Esophagus (tissue), 2 donors: ENCODE measurements at places on chromosomes 3 and 15. TPM values are rescaled to one million over a fixed set of nuclear protein-coding genes. Genes with fewer than 3 reads are reported as not detected.

XIRP1 gene
- polyA plus RNA-seq, result 0.10 TPM

PEX11A gene
- polyA plus RNA-seq, result 4.2 TPM

HCLS1 gene
- 6.2 TPM for polyA plus RNA-seq

GOLGA8K gene
- 0.08 TPM for polyA plus RNA-seq

CEP70 gene
- polyA plus RNA-seq, result 7.2 TPM

SLC28A2 gene
- polyA plus RNA-seq, result not detected

COL6A5 gene
- polyA plus RNA-seq, result 0.04 TPM

CASR gene
- polyA plus RNA-seq, result not detected

SLC38A3 gene
- 0.08 TPM for polyA plus RNA-seq

LRRK1 gene
- 7.0 TPM for polyA plus RNA-seq

HRH1 gene
- 2.2 TPM for polyA plus RNA-seq

CCNB2 gene
- 19.3 TPM for polyA plus RNA-seq

SERPINI1 gene
- polyA plus RNA-seq, result 2.1 TPM

EPM2AIP1 gene
- 3.8 TPM for polyA plus RNA-seq
